Bone marrow (tissue), 2 donors: ENCODE measurements at places on chromosomes 6 and 20.

DNA sequence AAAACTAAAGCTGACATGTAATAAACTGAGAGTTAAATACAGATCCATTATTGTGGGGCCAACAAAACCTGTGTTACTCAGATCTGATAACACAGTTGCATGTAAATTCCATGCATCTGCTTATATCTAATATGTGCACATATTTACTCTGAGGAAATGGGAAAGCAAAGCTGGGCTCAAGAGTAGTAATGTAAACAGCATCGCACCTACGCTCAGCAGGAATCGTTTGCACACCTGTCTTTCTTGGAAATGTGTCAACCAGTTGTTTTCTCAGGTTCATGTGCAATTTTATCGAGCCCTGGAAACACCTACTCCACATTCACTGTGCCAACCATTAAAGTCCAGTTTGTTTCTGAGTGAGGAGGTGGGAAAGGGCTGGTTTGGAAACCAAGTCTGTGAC, 80.3 kb upstream of the CNKSR3 start:
- DNase-seq = no peak

- DNase-seq = no peak
Measured at GRCh38 chr6:163383912-163384311, 30.6 kb upstream of the QKI start.

GRCh38 chr6:154276810-154277628, 79.6 kb downstream of the IPCEF1 start:
- DNase-seq = no peak

DNA sequence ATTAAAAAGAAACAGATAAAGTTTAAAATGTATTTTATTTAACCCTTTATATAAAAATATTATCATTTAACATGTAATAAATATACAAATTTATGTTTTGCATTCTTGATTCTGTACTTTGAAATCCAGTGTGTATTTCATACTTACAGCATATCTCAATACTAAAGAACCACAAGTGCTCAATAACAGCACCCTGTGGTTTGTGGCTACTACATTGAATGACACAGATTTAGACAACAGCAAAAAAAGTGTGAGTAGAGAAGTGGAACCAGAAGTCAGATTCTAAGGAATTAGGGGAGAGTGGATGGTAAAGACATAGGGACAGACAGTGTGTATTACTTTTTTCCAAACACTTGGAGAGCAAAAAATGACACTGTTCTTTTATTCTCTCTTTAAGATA, 524.5 kb downstream of the BMP2 start:
- no peak for DNase-seq

DNA sequence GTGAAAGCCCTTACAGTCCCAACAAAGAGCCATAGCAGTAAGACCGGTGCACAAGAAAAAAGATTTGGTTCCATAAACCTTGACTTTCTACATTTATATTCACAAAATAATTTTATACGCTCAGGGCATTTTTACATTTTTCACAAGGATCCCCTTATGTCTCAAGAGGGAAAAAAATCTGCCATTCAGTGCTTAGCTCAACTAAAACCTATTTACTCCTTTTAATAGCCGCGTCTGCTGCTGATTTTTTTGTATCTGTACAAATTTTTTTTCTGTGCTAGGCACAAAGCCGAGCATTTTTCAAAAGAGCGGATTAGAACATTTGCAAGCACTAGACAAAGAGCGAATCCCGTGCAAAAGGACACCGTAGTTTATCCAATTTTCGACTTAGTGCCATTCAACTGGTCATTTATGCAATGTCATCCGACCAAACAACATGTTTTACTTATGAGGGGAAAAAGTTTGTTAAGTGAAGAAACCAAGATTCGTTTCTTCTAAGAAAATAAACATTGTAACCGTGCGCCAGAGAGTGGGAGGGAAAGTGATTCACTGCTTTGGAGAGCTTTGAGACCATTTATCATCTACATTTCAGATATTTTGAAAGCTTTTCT, 3.7 kb downstream of the TFAP2D start:
- no peak for DNase-seq
